ENCODE measurements at places on chromosomes 5 and 9. TPM values are rescaled to one million over a fixed set of nuclear protein-coding genes. Genes with fewer than 3 reads are reported as not detected.

SLIT3 gene
- total RNA-seq: 7.4 TPM

KCNN2 gene
- 7.5 TPM for total RNA-seq

SIT1 gene
- not detected for total RNA-seq

NAIP gene
- 4.6 TPM for total RNA-seq

PCDHB9 gene
- total RNA-seq: 0.15 TPM

PCDHB15 gene
- 1.7 TPM for total RNA-seq

ZDHHC11 gene
- total RNA-seq: 0.70 TPM

BICD2 gene
- total RNA-seq: 51.4 TPM

DNA sequence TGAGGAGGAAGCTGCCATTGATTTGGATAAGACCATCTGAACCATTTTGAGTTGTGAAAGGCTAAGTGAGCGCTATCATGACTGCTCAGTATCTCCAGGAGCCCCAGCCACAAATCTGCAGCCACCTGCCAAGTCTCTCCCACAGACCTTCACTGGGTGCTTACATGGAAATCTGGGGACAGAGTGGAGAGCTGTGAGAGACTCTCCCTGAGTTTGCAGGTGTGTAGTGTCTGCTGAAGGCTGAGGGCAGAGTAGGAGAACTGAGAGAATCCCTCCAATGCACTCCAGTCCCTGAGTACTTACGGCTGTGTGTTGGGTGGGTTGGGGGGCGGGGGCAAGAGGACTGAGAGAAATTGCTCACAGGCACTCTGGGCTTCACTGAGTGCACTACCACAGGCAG lies 123.7 kb downstream of the PRELID2 start:
- no peak for DNase-seq

DNA sequence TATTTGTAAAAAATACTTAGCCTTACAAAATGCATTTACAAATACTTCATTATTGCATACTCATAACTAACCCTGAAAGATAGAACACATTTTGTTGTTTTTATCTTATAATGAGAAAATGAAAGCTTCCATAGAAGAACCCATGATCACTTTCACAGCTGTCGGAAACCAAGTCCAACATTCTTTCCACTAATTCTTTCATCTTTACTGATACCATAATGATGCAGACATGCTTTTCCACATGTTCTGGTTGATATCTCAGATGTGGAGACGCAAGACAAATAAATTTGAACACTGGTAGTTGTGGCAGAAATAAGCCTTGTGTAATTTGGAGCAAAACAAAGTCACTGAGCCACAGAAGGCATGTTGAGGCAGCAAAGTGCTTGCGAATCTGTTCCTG lies 136.0 kb downstream of the FBXO4 start:
- no peak for DNase-seq

DNA sequence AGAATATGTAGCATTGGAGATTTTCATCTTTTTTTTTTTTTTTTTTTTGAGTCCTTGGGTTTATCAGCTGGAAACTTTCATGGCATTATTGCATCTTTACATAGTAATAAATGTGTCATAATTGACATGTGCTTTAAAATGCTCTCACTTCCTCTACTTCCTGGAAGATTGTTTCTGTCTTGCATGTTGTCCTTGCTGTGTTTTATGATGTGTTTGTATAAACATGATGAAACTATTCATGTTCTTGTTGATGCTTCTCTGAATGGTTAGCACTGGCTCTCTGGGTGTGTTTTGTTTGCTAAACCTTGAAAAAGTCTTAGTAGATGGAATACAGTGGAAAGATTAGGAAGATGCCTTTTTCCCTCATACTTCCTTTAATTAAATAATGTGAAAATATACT lies 87.9 kb downstream of the IQGAP2 start:
- DNase-seq: no peak

DNA sequence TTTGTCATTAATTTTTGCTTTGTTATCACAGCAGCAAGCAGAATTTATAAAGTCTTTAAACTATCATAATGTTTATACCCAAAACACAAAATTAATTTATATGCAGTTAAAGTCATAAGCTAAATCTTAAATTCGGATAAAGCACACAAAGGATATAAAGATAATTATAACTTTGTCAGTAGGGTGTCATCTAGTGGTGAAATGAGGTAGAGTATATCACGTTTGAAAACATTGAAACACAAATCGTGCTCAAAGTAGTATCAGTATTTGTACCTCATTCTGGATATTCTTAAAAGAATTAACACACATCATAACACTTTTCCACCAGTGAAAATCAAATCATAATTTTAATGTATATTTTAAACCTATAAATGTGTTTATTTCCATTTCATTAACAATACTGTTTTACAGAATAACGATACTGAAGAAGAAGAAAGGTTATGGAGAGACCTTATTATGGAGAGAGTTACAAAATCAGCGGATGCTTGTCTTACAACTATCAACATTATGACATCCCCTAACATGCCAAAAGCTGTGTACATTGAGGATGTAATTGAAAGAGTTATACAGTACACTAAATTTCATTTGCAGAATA lies 129.5 kb downstream of the NIPBL start:
- DNase-seq: no peak

GRCh38 chr9:38697776-38698300 lies 22.1 kb downstream of the FAM240B start:
- no peak for DNase-seq

DNA sequence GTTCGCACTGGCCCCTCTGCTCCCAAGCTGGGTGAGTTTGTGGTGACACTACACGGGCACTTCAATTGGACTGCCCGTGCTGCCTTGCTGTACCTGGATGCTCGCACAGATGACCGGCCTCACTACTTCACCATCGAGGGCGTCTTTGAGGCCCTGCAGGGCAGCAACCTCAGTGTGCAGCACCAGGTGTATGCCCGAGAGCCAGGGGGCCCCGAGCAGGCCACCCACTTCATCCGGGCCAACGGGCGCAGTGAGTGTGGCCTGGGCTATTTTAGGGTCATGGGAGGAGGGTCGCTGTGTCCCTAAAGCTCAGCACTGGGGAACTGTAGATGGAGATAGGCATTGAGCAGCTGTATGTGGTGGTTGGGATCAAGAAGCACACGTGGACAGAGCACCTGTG lies 1.4 kb downstream of the NPR2 start:
- no peak for DNase-seq

- no peak for DNase-seq
Measured at GRCh38 chr5:150584556-150585335, 55.7 kb upstream of the SYNPO start.

- no peak for DNase-seq
Measured at GRCh38 chr5:117657541-117657940, 1082.9 kb upstream of the SEMA6A start.

DNA sequence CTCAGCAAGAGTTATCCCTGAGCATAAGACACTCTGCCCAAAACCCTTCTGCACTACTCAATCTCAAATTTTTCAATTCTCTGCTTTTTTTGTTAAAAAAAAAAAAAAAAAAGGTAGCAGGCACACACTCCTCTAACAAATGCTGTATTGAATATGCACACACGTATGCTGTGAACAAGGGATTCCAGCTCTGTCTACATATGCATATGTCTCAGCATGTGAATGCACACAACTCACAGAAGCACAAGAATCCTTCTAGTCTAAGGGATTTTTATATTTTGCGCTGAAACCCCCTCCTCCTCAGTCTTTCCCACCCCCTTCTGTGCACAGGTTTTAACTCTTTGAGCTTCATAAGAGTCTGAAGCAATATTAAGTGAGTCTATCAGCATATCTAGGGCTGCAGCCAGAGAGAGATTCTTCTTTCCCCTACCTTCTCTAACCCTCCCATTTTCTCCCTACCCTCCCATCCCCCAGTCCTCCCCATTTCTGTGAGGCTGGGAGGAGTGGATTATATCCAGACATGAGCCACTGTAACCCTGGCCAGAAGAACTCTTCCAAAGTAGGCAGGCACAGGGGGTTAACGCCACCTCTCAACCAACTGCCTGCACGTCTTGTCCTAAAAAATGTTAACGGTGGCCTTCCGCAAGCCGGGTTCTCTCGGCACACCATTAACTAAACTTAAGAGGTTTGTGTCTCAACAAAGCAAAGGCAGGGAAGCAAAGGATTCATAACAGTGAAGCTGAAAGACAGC lies 1.0 kb downstream of the GABRB2 start:
- DNase-seq: no peak

DNA sequence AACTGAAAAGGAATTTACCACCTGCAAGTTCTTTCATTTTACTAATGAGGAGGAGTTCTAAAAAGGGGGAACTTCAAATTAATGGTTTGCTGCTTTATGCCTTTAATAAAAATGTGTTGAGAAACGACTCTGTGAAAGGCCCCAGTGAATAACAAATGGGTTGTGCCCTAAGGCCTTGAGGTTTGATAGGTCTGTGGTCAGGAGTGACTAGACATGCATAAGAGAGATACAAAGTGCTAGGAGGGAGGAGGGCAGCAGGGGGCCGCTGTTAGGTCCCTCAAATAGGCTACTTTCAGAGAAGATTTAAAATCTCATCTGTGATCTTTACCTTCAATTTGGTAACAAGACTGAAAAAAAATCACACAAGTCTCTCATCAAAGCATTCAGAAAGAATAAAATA lies 58.3 kb downstream of the FAM81B start:
- no peak for DNase-seq

- DNase-seq: no peak
Measured at GRCh38 chr5:126395605-126396004, 27.6 kb upstream of the GRAMD2B start.

DNA sequence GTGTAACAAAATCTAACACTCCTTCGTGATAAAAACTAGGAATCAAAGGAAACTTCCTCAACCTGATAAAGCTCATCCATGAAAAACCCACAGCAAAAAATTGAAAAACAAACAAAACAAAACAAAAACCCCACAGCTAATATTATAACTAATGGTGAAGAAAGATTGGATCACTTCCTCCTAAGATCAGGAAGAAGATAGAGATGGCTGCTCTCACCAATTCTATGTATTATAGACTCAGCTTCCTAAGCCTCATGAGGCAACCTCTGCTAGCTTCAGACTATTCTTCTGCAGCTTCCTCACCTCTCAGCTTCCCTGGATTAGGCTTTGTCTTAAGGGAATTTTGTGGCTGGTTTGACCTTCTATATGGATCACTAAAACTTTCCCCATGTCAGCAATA lies 40.1 kb downstream of the PHAX start:
- DNase-seq: no peak

GRCh38 chr5:14102666-14103065 lies 40.5 kb upstream of the TRIO start:
- no peak for DNase-seq

DNA sequence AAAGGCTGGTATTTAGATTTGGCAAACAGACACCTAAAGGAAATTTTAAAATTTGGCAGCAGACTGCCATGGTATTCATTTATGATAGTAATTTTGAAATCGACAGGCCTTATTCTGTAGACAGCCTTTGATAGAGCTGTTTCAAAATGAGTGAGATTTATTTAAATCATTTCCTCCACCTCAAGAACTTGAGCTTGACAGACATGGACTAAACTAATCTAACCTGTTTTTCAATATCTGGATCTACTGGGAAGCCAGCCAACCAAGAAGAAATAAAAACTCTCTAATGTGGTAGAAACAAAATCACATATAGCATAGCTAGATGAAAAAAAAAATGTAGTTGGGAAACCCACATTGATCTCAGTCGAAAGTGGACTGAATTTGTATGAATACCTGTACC lies 56.9 kb upstream of the RASA1 start:
- DNase-seq: no peak

GRCh38 chr9:104027295-104027694 lies 66.8 kb upstream of the SMC2 start:
- no peak for DNase-seq

DNA sequence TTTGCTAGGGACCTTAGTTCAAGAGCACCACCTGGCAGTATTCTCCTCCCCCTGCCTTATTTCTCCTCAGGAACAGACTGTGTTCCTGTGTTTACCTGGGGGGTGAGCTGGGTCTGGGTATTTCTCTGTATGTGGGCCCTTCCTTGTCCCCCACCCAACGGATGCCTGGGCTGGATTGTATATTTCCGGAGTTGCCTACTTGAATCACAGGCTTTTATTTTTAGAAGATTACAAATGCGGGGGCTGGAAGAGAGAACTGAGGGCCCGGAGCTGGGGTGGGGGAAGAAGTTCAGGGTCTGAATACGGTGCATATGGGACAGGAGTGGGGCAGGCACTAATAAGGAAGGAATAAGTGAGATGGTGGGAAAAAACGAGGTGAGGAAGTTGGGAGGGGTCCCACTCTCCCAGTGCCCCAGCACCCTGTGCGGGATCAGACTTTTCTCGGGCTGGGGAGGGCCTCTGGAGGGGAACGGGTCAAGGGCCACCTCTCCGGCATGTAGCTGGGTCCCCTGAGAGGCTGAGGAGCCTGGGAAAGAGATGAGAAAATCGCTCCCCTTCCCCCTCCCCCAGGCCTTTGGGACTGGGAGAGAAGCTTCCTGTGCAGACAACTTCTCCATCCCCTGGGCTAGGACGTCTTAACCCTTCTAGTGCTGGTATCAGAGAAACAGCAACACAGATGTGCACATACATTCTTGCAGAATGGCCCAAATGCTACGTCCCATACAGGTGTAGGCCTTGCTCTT lies 42.1 kb downstream of the PCDH1 start:
- DNase-seq: no peak

DNA sequence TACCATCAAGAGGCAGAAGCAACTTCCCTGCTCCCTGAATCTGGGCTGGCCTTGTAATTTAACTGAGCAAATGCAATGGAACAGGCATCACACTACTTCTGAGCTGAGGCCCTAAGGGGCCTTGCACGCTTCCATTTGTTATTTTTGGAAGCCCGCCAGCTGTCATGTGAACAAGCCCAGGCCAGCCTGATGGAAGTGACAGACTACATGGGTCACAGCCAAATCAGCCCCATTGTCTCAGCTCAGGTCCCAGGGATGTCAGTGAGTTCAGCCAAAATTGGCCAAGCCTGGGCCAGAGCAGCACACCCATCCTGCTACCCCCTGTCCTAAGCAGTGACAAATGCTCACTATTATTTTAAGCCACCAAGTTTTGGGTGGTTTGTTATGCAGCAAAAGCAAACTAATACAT lies 72.8 kb downstream of the PRRT1B start:
- DNase-seq: peak; percentile 34

GRCh38 chr9:116873937-116874914 lies 187.1 kb downstream of the TRIM32 start:
- DNase-seq: no peak
